ENCODE measurements at places on chromosomes 5 and 9.

DNA sequence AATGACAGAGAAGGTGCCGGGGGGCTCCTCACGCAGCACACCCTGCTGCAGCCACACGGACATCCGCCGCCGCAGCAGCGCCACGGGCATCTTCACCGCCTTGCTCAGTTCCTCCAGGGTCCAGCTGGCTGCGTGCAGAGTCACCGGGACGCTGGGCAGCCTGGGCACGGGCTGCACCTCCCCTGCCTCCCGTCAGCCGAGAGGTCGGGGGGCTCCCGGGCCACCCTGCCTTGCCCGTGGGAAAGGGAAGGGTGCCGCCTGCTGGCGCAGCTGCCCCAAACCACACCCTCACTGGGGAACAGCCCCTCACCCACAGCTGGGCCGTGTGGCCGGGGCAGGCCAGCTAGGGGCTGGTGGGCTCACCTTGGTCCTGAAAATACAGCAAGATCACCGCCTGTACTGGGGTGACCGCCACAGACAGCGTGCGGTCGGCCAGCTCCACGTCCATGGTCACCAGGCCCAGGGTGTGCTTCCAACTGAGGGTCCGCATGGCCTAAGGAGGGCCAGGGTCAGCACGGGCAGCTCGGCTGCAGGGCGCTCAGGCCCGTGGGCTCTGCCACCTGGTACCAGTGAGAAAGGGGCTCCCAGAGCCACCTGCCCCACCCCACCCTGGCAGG is 3.6 kb upstream of the TMEM210 start:
- no peak for DNase-seq

- DNase-seq, result no peak
Observed at GRCh38 chr5:19140276-19140675, 847.7 kb downstream of the CDH18 start.

GRCh38 chr5:2902742-2903297 is 151.3 kb upstream of the IRX2 start:
- no peak for DNase-seq

GRCh38 chr9:111970827-111971226 is 74.2 kb downstream of the UGCG start:
- DNase-seq, result no peak

DNA sequence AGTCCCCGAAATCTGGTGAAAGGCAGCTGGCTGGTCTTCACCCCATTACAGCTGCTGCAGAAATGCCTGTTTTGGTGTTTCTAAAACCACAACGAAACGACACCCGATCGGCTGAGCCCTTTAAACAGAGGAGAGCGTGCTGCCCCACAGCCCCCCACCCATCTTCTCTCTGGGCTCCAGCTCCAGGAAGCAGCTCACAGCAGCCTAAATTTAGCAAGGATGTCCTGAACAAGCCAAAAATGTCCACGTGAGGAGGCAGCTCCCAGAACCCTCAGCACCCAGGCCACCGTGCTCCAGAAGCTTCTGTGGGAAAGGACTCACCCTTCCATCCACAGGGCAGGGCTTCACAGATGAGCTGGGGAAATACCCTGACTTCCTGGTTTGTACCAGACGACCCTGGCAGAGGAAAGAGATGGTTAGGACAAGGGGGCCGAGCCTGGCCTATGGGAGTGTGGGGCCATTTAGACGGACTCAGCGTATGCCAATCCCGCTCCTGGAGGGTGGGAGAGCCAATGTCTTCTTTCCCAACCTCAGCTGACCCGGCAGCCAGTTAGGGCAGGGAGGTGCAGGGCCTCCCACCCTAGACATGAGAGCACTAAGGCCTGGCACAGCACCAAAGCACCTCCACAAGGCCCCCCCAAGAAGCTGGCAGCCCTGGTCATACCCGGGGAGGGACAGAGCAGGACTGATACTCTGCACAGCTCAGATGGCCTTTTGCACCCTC is 39.1 kb upstream of the SARDH start:
- no peak for DNase-seq

GRCh38 chr5:124528838-124529237 is 217.6 kb downstream of the ZNF608 start:
- no peak for DNase-seq

- DNase-seq, result no peak
Observed at GRCh38 chr5:56432321-56432720, 199.2 kb upstream of the ANKRD55 start.

GRCh38 chr5:135452321-135453030 is at the start of gene TIFAB:
TIFAB (minus strand) TSS chr5:135452351; CDS start chr5:135449939, 2,412 bp downstream.
- no peak for DNase-seq

- no peak for DNase-seq
Observed at GRCh38 chr9:18675332-18675731, 201.4 kb downstream of the ADAMTSL1 start.

- no peak for DNase-seq
Observed at GRCh38 chr5:164335837-164336236, 830.4 kb downstream of the MAT2B start.

DNA sequence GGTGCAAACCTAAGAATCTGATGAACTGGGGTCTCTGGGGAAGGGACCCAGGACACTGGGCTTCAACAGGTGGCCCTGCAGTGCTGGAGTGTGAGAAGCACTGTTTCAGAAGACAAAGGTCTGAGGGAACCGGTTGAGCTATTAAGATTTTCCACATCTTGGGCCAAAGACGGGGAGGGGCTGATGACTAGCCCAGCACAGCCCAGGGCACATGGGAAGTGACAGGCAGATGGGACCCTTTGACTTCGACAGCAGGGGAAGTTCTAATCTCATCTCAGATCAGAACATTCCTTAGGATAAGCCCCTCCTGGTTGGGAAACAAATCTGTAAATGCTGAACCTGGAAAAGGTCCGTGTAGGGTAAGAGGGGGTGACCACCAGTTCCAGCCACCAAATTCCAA is 67.4 kb downstream of the RAPGEF1 start:
- DNase-seq, result no peak
